Left lung (tissue), 14 donors: ENCODE measurements at places on chromosomes 2 and 18.

DNA sequence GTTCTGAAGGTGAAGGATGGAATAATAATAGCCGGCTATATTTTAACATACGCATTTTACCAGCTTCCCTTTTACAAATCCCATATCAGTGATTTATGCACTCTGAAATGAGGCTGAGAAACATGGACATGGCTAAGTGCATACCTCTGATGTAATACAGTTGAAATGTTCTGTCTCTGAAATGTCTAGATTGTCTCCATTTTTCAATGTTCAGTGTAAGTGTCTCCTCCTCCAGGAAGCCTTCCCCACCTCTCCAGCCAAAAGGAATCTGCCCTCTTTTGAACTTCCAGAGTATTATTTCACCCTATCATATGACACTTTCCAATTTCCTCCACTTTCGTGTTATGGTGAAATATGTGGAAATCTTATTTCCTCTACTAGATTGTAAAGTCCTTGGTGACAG lies 29.5 kb upstream of the ME2 start:
- no peak for DNase-seq

- DNase-seq, result no peak
These were observed 374.3 kb downstream of the SOCS6 start for GRCh38 chr18:70663141-70663540.

- DNase-seq, result no peak
These were observed 970.6 kb upstream of the ACVR2A start for GRCh38 chr2:146874260-146874658.

- no peak for DNase-seq
These were observed 221.1 kb upstream of the NRP2 start for GRCh38 chr2:205461169-205461568.
